ENCODE measurements at places on chromosomes 11 and 22.
A peak's percentile ranks its signal among the peaks of the same experiment; 100 is the strongest.

DNA sequence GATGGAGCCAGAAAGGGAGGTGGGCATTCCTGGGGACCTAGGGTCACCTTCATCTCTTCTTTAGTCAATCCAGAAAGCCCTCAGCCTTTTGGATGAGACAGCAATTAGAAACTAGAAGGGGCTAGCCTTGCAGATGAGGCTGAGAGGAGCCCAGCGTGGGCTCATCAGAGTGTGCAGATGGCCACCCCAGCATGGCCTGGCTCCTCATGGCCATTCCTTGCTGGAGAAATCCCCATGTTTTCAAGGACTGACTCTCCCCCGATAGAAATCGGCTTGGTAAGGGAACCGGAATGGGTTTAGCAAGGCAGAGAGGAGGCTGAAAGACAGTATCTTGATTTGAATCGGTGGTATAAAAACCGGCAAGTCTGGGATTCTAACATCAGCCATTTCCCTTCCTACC, 274.6 kb downstream of the BUD13 start:
- DNase-seq: no peak

- DNase-seq: no peak
Observed at GRCh38 chr22:25669253-25670069, 72.5 kb upstream of the MYO18B start.

DNA sequence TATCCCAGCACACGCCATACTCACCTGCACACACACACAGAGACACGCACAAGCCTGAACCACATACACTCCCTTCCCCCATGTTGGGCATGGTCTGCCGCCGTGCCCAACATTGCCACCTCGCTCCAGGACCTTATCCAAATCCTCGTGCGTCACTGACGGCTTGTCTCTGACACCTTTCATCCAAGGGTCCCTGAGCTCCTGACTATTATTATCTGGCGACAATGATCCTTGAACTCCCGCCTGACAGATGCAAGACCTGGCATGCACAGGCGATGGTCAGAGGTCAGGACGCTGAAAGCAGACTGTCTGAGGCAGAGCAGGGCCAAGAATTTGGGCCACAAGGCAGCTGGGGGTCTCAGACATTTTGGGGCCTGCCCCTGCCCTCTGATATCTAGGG, 4.2 kb downstream of the MB start:
- no peak for DNase-seq

DNA sequence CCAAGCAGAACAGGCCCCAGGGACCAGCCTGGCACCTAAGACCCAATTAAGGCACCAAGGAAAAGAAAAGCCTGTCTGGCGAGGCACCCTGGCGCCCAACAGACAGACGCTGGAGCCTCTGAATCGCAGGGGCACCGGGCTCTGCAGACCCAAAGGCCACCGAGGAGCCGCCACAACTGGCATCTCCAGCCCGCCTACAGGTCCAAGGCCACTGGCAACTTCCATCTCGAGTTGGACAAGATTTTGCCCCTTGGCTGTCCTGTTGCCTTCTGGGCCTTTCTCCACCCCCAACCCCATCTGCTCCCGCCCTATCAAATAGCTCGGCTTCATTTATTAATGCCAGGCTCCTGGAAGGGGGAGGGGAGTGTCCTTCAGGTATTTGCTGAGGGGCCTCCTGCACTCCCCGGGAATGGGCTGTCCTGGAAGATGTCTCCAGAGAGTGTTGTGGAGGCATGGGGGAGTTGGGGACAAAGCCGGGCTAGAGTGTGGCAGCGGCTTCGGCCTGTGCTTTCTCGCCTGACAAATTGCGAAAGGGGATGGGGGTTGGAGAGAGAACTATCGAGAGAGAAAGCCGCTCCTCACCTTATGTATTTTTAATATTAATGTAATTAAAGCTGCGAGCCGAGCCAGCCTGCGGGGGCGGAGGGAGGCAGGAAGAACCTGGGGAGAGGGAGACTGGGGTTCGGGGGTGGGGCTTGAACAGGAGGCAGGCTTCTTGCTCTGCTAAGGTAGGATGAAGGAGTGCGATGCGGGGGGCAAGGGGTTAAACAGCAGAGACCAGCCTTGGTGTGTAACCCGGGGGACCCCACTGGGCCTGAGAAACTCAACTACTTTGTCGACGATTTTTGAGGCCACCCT, 2.0 kb downstream of the DSCAML1 start:
- DNase-seq: no peak

- no peak for DNase-seq
Observed at GRCh38 chr11:17581036-17581731, 34.1 kb downstream of the OTOG start.

DNA sequence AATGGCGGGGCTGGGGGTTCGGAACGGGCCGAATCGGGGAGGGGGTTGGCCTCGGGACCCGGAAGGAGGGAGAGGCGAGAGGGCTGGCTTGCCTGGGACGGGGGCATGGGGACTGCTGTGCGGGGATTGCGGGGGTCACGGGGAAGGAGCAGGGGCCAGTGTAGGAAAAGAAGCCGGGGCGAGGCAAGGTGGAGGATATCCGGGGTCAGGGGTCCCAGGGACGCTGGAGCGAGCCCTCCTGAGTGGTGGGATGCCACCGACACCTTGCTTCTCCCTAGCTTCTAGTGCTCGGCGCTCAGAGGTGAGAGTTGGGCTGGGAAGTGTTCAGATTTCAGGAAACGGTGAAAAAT, 426 bp upstream of the GDPD5 start:
- no peak for DNase-seq

DNA sequence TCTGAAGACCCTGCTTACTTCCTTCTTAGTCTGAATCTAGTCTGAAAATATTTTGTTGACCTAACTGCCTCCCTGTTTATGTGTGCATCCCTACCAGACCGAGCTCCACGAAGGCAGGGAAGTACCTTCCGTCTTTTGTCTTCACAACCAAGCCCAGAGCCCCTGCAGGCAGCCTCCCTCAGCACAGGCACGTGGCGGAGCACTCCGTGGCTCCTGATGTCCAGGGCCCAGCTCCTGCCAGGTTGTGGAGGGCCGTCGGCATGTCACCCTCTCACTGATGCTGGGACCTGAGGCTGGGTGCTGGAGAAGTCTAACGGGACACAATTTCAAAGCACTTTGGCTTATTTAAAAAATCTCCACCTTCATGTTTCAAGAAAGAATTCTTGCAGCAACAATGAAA, 59.4 kb upstream of the CLTCL1 start:
- no peak for DNase-seq

- peak; percentile 76 for DNase-seq
Observed at GRCh38 chr22:40665312-40665711, 14.0 kb upstream of the MCHR1 start.

DNA sequence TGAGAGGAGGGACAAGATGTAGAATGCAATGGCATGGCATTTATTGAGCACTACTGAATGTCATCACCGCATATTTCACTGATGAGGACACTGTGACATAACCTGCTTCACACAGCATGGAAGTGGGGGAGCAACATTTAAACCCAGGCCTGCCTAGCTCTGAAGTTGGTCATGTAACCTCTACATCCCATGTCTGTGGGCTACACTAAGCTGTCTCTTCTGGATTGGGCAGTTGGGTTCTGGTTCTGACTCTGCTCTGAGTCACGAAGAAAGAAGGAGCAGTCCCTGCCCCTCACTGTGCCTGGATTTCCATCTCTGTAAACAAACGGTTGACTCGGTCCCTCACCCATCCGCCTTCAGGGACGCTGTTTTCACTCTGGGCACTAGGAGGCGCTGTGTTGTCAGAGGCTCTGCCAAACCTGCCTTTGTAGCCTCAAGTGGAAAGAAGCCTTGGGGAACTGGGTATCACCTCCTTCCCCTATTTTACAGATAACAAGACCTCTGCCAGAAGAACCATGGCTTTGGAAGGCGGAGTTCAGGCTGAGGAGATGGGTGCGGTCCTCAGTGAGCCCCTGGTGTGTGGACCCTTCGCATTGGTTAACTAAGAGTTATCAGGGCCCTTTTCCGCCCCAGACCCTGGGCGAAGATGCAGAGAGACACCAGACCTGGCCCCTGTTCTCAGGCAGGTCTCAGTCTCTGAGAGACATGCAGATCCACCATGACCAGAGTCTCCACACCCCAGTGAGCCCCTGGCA, 12.7 kb upstream of the ARHGEF17 start:
- peak; percentile 83 for DNase-seq

DNA sequence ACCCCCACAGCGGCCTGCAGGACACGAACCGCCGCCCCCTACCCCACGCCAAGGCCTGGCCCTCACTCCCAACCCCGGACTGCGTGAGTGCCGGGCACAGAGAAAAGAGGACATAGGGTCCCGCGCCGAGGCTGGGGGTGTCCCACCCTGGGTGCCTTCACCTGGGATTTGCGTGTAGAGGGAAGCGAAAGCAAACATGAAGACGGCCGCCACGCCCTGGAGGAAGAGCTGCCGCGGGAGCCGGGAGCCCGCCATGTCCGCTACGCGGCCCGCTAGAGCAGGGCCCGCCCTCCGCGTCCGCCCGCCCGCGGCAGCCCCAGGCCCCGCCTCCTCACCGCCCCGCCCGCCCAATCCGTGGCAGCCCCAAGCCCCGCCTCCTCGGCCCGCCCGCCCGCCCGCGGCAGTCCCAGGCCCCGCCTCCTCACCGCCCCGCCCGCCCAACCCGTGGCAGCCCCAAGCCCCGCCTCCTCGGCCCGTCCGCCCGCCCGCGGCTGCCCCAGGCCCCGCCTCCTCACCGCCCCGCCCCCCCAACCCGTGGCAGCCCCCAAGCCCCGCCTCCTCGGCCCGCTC, at the start of gene LMF2:
Gene LMF2 (minus strand): TSS at position 282 of the 570 bp plus-strand sequence. CDS start 27 bp downstream, at position 255.
- DNase-seq: no peak

DNA sequence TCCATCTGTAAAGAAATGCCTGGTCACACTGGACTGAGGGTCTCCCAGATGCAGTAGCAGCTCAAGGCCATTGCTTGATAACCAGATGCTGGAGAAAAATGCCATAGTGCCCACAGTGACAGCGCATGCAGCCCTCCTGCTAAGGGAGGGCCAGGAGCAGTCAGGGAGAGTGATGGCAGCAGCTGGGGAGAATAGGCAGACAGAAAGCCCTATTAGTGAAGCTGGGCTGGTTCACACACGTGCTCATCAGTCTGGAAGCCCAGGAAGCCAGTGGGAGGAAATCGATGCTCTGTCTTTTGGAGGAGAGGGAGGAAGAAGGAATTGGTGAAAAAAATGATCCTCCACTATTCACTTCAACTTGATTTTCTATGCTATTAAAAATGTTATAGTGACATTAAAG, 82.9 kb downstream of the OSBP2 start:
- no peak for DNase-seq

- DNase-seq: no peak
Observed at GRCh38 chr11:44116234-44116830, 20.9 kb downstream of the EXT2 start.

GRCh38 chr22:43978558-43978957, 23.3 kb downstream of the SAMM50 start:
- DNase-seq: no peak

DNA sequence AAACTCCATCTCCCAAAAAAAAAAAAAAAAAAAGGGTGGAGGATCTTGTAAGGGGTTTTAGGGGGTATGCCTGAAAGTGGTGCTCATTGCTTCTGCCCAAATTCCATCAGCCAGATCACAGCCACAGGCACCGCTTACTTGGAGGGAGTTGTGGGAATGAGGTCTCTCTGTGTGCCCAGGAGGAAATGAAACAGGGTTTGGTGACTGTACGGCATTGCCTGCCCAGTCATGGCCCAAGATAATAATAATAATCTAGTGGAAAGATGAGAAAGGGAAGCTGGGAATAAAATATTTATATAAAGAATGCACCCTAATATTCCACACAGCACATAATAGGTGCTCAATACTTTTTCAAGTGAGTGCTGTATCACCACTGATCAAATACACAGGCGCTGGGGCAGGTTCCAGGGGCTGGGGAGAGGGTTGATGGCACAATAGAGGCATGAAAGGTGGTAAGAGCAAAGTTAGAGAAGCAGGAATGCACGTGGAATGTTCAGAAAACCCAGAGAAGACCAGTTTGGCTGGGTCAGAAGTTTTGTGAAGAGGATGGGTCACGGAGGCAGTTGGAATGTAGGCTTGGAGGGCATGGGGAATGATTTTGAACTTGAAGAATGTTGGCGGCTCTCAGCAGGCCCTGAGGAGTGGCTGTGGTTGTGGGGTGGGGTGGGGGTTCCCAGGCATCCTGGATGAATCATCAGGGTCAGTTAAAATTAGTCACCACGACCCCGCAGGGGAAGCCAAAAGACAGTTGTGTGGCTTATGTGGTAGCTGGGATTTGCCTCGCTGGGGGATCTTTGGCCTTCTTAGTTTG, 12.5 kb upstream of the MB start:
- DNase-seq: peak; percentile 100

- no peak for DNase-seq
Observed at GRCh38 chr22:48953103-48953720, 874.5 kb downstream of the BRD1 start.

GRCh38 chr11:46894506-46894905, 23.8 kb downstream of the LRP4 start:
- no peak for DNase-seq

DNA sequence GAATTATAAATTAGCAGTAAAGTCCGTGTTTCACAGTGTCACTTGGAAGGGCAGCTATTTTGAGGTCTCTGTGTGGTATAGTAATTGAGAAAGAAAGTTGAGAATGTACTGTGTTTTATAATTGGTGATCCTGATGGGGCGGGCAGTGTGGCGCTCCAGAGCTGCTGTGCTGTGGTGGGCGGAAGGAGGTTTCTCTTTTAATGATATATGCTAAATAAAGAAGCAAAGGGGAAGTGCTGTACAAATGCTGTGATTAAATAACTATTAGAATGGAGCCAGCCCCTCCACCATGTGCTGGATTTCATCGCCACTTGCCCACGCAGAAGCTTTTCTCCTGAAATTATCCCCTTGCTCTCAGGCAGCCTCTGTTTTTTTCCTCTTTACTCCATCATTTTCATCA, 24.6 kb downstream of the ATXN10 start:
- DNase-seq: no peak

GRCh38 chr11:102268083-102268984, 49.0 kb upstream of the BIRC3 start:
- peak; percentile 54 for DNase-seq

DNA sequence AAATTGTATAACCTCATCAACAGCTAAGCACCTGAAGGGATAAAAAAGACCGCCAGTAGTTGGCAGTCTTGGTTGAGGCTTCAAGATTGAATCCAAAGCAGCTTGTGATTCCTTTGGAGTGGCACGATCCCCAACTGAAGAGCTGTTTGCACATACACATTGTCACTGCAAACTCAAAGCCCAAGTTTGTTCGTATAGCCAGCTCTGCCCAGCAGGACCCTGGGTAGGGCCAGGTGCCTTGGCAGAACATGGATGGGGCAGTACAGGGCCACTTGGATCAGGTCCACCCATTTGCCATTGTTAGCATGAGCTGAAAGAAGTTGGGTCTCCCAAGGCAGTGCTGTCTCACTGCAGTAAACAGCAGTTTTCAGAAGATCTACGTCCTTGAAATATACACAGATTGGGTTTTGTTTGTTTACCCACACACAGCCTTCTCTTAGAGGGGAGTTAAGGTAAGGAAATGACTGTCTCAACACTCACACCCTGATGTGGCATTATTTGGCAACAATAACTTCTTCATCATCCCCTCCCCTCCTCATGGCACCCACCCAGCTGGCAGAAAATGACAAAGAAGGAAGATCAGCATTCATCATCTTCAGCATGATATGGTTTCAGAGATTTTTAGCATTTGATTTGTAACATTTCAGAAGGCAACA, 132.9 kb downstream of the COMMD9 start:
- DNase-seq: peak; percentile 45

Measured in fibroblast of skin of right biceps (primary cell).